Stromal cell of bone marrow (primary cell): ENCODE measurements at places on chromosomes 11 and 22.

- no peak for DNase-seq
Measured at GRCh38 chr11:8715501-8715900, 32.9 kb downstream of the RPL27A start.

DNA sequence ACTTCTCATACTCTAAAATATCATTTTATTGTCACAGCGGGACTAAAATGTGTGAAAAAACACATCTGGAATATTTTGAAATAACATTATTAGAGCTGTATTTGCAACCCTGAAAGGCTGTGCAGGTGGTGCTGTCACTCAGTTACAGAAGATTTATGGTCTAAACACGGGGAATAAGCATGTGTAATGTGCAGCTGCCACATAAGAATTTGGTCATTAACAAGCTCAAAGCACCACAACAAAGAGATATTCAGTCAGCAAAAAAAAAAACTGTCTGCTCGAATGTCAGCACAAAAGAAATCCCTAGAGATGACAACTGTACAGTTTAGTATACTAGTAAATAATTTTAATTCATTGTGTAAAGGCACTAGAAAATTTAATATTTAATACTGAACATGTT, 31.3 kb downstream of the TMEM123 start:
- DNase-seq = no peak

GRCh38 chr11:10608584-10608983, 40.1 kb upstream of the LYVE1 start:
- DNase-seq = no peak

- no peak for DNase-seq
Measured at GRCh38 chr22:37304595-37305343, 22.5 kb downstream of the CYTH4 start.

- DNase-seq = peak; percentile 9
Measured at GRCh38 chr22:32991353-32992101, 66.7 kb downstream of the SYN3 start.

- no peak for DNase-seq
Measured at GRCh38 chr22:21710156-21710555, 25.4 kb downstream of the YPEL1 start.

- DNase-seq = no peak
Measured at GRCh38 chr11:67301951-67302516, 1.3 kb upstream of the SSH3 start.

DNA sequence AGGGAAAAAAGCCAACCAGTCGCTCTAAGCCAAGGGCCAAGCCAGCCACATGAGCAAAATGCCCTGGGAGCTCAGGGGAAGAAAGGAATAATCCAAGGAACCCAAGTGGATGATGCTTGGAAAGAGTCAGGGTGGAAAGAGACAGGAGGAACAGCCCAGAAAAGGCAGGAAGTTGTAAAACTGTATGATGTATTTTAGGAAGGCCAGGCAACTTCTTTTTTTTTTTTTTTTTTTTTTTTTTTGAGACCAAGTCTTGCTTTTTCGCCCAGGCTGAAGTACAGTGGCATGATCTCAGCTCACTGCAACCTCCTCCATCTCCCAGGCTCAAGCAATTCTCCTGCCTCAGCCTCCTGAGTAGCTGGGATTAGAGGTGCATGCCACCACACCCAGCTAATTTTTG, 1.6 kb downstream of the LGALS12 start:
- DNase-seq = no peak

GRCh38 chr11:92917927-92918326, 51.5 kb upstream of the MTNR1B start:
- no peak for DNase-seq

GRCh38 chr11:116646191-116646590, 126.6 kb downstream of the BUD13 start:
- no peak for DNase-seq

DNA sequence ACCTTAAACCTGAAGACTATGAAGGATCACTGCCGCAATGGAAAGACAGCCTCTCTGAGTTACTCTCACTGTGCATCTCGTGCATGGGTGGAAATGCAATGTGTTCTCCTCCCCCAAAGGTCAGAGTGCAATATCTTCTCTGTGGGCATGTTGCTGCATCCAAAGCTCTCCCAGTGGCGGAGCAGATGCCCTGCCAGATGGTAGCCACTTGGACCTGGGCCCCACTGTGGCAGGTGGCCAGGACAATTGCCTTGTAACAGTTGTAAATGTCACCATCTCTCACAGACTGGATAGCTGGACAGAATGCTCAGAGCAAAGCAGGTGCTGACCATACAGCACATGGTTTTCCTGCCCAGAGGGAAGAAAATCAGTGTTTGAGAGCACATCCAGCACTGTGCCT, 542.0 kb downstream of the FAM181B start:
- no peak for DNase-seq

- DNase-seq = no peak
Measured at GRCh38 chr11:63590024-63590788, 24.0 kb downstream of the PLAAT3 start.

DNA sequence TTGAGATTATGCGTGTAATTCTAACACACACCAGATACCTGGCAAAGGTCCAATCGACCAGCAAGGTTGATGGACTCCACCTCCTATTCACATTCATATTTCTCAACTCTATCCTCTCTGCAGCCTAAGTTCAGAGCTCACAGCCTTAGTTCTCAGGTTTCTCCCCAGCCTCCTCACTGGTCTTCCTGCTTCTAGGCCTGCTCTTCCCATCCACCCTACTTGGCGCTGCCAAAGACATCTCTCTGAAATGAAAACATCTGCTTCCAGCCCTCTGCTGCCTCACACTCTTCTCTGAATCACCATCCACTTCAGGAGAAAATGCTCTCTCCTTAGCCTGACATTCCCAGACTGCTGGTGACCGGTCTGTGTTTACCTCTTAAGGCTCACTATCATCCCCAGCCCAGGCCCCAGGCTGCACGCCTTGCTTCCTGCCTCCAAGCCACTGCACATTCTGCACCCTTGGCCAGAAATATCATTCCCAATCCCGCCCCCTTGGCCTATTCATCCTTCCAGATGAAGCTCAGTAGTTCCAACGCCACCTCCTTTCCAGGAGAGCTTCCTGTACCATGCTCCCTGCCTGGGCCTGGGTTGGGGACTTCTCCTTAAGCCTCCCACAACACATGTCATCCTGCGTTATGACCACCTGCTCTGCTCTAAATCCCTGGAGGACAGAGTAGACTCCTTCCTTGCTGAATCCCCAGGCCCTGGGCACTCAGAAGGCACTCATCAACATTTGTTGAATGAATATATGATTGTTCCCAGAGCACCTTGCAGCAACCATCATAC, 3.5 kb downstream of the ARRB1 start:
- DNase-seq = peak; percentile 89

DNA sequence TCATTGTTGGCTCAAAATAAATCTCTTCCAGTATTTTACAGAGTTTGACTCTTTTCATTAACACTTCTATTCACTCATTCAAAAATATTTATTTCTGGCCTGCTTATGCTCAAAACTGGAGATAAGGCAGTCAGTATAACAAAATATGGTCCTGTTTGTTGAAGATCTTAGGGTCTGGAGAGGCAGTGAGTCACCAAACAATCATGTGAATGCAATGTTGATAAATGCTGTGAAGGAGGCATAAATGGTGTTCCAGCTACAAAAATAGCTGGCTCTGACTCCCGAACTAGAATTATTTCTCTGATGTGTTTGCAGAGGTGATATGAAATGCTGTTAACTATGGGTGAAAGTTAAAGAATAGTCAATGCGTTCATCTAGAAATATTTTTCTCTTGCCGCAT, 390.6 kb downstream of the AASDHPPT start:
- no peak for DNase-seq

- DNase-seq = no peak
Measured at GRCh38 chr11:129803533-129803932, 12.1 kb upstream of the TMEM45B start.

DNA sequence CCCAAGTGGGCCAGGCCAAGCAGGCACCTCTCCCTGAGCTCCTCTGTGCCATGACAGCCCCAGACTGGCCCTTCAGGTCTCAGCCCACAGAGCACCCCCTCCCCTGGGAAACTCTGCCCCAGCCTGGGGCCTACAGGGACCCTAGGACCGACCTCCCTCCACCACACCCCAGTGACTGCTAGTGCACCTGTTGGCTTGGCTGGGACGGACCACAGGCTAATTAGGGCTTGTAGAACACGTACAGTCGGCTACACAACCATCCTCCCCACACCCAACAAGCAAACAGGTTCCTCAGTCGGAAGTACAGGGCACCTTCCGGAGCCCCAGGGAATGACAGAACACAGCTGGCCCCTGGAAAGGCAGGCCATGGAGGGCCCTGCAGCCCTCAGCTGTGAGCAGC, 4.3 kb downstream of the SBF1 start:
- no peak for DNase-seq

GRCh38 chr11:108933630-108934029, 268.8 kb downstream of the DDX10 start:
- no peak for DNase-seq

GRCh38 chr22:43388420-43388851, 23.4 kb upstream of the MPPED1 start:
- DNase-seq = peak; percentile 18

GRCh38 chr11:11263238-11264005, 89.6 kb downstream of the CSNK2A3 start:
- no peak for DNase-seq

DNA sequence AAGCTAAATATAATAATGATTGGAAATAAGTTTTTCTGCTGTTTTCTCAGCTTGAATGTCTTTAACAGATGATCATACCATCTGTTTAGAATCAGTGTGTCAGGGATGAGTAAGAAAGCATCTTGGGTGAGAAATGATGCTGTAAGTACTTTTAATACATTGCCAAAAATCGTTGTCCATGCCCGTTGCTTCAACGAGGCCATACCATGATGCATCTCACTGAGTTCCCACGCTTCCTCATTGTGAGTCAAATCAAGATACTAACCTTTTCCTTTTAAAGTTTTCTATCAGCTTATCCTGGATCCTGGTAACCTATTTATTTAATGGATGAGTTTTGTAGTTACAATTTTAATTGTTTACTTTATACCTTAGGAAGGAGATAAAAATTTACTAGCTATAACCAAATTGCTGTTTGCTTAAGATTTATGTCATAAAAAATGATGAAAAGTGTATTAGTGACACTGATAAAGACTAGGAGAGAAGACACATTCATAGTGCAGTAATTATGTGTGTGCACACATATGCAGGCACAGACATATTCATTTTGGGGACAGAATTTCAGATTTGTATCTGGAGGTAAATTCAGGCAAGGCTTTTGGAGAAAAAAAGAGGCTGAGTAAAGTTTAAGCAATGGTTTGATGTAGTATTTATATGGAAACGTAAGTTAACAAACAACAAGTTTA, 154.8 kb downstream of the UVRAG start:
- peak; percentile 45 for DNase-seq

GRCh38 chr11:17256512-17256911, 20.0 kb upstream of the NUCB2 start:
- peak; percentile 89 for DNase-seq

DNA sequence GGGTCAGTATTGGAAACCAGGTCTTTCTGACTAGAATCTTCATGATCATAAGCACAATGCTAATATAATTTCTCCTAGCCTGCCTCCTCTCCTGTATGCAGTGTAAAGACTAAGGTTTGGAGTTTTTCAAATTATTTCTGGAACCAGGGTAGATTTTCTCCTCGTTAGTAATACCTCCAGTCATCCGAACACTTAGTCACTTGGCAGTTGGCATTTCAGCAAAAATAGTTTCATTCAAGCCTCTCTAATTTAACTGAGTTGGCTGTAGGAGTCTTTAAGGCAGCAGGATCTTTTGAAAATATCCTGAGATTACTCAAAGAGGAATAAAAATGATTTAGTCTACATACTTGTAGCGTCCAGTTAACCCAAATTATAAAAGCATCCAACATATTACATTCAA, 6.3 kb downstream of the TYR start:
- DNase-seq = peak; percentile 55

DNA sequence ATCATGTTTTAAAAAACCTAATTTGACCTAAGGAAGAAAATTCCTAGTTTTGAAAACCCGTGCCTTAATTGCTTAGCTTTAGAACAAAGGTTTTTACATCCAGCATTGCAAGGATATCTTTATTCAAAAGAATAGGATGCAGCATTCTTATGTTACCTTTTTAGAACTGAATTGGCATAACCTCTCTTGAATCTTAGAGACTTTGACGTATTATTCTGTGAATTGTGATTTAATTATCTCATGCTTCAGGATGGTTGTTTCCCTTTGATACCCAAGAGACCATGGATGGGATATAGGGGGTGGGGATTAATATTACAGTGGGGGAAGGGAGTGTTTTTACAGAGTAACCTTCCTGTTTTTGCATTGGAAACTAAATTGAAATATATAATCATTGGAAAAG, 49.4 kb downstream of the ARHGEF12 start:
- DNase-seq = no peak

DNA sequence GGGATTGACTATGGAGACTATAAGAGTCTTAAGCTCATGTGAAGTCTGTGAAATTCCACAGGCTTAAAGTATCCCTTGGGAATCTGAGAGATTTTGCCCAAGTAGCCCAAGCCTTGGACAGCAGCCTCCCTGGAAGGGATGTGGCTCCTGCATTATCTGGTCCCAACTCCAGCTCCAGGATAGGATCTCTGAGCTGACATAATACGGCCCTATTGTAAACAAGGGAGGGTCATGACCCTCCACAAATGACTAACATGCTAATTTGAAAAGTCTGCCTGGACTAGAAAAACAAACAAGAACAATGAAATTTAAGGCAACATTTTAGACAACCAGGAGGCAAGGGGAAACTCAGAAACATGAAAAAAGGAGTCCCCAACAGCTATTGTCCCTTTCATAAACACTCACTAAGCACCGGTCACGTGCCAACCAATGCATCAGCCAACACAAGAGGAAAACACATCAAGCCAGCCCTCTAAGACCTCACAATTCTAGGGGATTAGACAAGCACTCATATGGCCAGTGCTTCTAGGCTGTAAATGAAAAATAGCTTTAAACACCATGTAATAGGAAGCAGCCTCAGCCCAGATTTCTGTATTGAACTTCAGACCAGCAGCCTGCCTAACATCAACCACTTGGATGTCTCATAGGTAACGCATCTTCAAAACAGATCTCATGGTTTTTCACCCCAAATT, 101.2 kb upstream of the TIMP3 start:
- no peak for DNase-seq

DNA sequence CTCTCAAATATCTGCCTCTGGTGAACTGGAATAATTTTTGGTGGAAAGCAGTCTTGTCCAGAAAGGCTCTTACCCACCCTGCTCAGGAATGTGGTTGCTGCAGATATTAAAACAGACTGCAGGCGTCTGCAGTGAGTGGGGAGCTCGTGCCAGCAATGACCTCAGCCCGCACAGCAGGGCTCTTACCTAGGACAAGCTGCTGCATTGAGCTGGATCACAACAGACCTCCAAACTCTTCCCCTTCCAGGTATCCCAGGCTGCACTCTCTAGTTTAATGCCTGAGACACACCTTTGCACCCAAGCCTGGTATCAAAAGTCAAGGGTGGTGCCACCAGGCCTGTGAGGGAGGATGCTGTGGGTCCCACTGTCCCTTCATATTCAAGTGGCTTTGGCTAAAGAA, 69.7 kb upstream of the CDON start:
- no peak for DNase-seq

DNA sequence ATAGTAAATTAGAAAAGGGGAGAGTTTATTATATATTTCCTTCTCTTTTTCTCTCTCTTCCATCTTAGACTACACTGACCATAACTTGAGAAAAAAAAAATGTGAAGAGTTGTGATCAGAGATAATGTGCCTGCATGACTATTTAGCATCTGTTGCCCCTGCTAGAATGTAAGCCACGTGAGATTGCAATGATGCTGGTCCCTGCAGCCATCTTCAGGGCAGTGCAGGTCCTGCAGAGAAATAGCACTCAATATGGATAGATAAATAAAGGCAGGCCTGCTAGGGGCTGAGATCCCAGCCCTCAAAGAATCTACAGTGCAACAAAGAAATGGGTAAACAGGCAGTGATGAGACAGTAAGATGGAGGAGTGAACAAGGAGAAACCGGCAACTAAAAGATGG, 7.8 kb upstream of the DKK3 start:
- DNase-seq = no peak
